Pancreas (tissue), 10 donors: ENCODE measurements at places on chromosomes 7 and 10. TPM values are rescaled to one million over a fixed set of nuclear protein-coding genes. Genes with fewer than 3 reads are reported as not detected.

DNA sequence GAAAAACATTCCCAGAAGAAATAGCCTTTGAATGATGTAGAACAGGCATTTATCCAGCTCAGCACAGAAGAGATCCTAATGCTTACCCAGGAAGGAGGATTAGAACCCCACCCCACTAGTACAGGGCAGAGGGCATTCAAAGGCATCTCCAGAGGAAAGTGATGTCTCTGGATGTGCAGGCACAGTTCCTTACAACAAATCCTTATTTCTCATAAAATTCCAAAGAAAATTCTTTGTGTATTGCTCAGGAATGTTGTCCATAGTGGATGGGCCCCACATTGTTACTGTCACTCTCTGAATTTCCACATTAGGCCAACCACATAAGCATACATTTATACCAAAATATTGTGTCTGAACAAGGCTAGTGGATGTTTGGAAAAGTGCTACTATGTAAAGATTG is 243.0 kb downstream of the ADRA2A start:
- no peak overlapping the region for H3K27ac ChIP-seq
- no peaks in the 10 kb centered on the region for H3K4me1 ChIP-seq
- no peak for DNase-seq
- H3K36me3 ChIP-seq: no peaks in the 10 kb centered on the region
- H3K4me3 ChIP-seq: no peak overlapping the region

HOXA11 gene
- total RNA-seq: not detected

FANK1 gene
- 2.3 TPM for total RNA-seq

GRCh38 chr7:122485856-122486255 is 181.3 kb upstream of the FEZF1 start:
- peaks cover 4% of the 10 kb centered on the region for H3K36me3 ChIP-seq
- no peaks in the 10 kb centered on the region for H3K27me3 ChIP-seq
- no peaks in the 10 kb centered on the region for H3K4me1 ChIP-seq
- no peak overlapping the region for H3K27ac ChIP-seq
- H3K4me3 ChIP-seq: no peak overlapping the region

GRCh38 chr7:125727215-125727614 is 797.6 kb upstream of the POT1 start:
- H3K27ac ChIP-seq: no peak overlapping the region
- no peaks in the 10 kb centered on the region for H3K36me3 ChIP-seq
- no peak for DNase-seq
- no peaks in the 10 kb centered on the region for H3K4me1 ChIP-seq
- H3K4me3 ChIP-seq: no peak overlapping the region

GRCh38 chr7:111094419-111094818 is 3.5 kb downstream of the LRRN3 start:
- no peaks in the 10 kb centered on the region for H3K27me3 ChIP-seq
- no peak overlapping the region for H3K4me3 ChIP-seq
- H3K4me1 ChIP-seq: no peaks in the 10 kb centered on the region
- no peak overlapping the region for H3K27ac ChIP-seq

KIAA1549 gene
- 7.4 TPM for total RNA-seq

DNA sequence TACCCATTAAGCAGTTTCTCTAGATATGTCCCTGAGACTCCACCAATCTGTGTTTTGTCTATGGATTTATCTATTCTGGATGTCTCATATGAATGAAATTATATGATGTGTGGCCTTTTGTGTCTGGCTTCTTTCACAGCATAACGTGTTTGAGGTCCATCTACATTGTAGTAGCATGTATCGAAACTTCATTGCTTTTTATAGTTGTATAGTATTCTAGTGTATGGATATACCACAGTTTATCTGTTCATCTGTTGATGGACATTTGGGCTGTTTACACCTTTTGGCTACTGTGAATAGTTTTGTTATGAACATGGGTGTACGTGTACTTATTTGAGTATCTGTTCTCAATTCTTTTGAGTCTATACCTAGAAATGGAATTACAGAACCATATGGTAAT is 9.6 kb downstream of the KAT6B start:
- no peaks in the 10 kb centered on the region for H3K27me3 ChIP-seq
- no peak for DNase-seq
- peaks cover 40% of the 10 kb centered on the region for H3K4me1 ChIP-seq
- H3K27ac ChIP-seq: no peak overlapping the region
- H3K4me3 ChIP-seq: no peak overlapping the region
- no peaks in the 10 kb centered on the region for H3K36me3 ChIP-seq

CDHR3 gene
- total RNA-seq: 3.3 TPM
